ENCODE measurements at places on chromosomes 2 and 18.

DNA sequence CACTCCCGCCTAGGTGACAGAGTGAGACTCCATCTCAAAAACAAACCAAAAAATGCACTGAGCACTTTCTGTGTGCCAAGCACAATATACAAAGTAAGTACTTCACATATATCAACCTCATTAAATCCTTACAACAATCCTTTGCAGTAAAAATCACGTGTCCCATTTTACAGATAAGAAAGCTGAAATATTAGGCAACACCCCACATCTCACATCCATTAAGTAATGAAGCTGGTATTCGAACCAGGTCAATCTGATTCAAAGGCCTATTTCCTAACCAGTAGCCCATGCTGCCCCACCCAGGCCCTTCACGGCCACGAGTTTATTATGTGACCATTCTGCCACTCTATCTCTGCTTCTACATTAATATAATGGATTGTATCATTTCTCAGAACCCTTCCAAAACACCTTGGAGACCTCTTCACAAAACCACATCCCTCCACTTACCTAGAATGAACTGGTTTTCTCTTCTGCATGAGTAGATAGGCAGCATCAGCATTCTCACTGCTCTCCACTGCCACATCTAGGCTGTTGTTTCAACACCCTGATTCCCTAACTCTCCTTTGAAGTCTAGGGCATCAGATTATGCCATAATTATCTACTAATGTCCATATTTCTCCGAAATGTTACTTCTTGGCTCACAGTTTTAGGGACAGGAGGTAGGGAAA is 3.1 kb upstream of the EXOC6B start:
- DNase-seq = no peak

- DNase-seq = no peak
Measured at GRCh38 chr2:17191223-17191622, 327.0 kb downstream of the RAD51AP2 start.

DNA sequence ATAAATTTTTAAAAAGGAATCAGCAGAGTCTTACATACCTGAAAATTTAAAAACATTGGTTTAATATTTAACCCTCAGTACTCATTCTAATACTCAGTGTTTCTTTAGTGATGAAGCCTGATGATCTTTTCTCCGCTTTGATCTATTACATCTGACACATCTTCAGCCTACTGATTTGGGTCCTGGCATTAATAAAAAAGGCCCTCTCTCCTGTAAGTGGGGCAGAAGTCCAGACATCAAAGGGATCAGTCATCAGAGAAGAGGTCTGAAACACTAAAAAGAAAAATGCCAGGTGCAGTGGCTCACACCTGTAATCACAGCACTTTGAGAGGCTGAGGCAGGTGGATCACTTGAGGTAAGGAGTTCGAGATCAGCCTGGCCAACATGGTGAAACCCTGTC is 581.1 kb upstream of the LRATD1 start:
- no peak for DNase-seq

DNA sequence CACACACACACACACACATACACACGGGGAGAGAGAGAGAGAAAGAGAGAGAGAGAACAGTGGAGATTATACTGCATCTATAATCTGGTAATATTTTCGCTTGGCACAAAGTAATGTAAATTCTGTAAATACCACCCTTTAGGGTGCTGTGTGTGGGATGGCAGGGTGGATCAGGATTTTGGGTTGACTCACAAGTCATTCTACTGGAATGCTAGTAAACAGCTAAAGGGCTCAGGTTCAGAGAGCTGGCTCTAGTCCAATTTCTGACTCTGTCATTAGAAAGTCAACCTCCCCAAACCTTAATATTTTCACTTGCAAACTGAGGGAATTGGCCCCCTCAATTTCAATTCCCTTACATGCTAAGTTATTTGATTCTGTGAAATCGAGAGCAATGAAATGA is 308.3 kb downstream of the TSN start:
- no peak for DNase-seq

Data from naive B cell (primary cell).